NCI-H1105 treated with DMSO at 0.1 percent for 48 hours (cell line): ENCODE measurements at places on chromosomes 7 and 10.

DNA sequence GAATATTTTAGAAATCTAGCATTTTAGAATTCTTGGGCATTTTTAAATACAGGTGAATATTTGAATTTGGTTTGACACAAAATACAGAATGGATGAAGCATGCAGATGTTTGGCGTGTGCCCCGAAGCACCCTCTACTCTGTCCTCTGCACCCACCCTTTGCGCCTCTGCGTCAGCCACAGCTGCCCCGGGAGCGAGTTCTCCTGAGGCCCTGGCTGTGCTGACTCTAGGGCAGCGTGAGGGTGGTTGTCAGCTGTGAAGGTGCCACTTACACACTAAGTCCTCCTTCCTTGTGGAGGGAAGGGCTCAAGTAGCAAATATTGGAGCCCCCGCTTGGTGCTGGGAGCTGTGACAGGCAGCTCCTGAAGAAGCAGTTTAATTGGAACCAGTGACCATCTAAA, 48.4 kb downstream of the DAGLB start:
- no peak for DNase-seq

- DNase-seq, result no peak
Observed at GRCh38 chr7:112292162-112292561, 85.7 kb downstream of the ZNF277 start.

- DNase-seq, result peak; percentile 23
Observed at GRCh38 chr10:78620985-78621799, 447.6 kb upstream of the ZMIZ1 start.

GRCh38 chr7:142440906-142441411, 183.1 kb upstream of the PRSS58 start:
- DNase-seq, result no peak

DNA sequence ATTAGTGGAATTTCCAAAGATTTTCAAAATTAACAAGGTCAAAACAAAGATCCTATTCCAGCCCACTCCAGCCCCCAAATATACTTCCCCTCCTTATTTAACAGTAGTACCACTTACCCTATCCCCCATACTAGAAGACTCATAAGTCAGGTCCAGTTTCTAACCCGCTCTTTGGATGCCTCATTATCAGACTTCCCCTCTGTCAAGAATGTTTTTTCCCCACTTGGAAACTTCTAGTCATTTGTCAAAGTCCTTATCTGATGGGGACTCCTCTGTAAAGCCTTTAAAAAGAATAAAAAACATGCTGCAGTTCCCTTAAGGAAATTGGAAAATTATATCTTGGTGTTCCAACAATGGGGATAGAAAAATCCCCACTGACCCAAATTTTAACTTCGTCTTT, 70.1 kb downstream of the IMMP2L start:
- DNase-seq, result no peak

GRCh38 chr7:151859111-151859947, 17.6 kb downstream of the PRKAG2 start:
- DNase-seq, result no peak

DNA sequence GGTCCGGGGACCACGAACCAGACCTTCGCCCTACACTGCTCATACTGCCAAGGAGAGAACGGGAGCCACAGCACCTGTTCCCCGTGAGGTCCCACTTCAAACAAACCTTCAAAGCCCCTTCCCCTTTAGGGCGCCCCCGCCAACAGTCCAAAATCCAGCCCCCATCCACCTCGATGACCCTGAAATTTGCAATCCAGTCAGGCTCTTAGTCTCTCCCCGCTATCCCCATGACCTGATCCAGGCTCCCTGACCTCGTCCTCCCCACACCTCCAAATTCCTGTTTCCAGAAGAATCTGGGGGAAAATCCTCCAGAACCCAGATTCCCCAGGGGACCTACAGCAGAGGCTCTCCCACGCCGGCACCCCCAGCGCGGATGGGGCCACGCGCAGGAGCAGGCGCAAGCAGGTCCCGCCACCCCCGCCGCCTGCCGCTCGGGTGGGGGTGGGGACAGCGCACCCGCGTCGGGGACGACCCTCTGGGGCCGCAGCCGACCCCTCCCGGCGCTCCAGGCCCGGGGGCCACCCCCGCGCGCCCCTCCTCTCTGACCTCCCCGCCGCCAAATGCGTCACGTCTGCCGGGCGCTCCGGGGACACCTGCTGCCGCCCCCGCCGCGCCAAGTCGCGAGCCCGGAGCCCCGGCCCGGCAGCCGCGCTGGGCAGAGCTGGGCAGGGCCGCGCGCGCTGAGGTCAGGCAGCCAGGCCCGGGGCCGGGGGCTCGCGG, 753 bp downstream of the CAMK2B start:
- DNase-seq, result peak; percentile 18

DNA sequence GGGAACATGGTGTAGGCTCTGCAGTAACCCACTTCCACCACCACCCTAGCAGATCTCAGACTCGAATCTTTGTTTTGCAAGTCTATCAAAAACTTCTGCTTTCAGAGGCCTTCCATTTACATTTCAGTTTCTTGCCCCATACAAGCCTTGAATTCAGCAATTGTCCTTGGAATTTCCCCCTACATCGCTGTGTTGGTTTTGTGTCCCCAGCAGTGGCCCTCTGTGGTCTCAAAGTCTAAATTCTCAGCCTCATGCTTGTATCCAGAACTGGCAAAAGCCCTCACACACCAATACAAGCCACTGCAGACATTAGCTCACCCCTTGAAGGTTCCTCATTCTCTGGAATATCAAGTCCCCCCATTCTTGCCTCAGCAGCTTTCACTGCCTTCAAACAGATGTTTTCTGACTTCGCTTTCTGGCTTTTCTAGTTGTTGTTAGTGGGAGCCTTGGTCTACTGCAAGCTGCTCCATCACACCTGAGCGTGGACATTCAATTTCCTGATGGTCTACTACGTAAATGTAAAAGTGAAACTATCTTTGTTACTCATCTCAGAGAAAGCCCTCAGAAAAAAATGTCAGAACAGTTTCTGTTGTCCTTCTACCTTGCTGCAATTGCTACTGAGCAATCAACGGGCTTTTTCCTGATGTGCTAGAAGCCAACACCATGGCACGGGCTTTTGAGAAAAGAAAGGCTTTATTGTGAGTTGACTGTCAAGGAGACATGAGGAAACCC, 1.8 kb upstream of the NUB1 start:
- no peak for DNase-seq

DNA sequence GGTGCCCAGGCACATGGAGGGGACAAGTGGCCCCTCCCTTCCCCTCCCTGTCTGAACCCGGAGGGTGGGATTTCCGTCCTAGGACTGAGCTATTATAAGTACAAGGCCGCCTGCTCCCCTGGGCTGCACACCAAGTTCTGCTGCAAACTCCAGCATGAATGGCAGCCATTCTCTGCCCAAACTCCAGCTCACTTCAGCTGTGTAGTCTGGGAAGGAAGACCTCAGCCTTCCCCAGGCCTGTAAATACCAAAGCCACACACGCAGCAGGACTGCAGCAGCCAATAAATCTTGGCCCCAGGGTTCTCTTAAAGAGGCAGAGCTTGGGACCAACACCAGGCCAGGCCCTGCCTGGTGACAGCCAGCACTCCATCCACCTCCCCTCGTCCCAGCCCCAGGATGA, 291.3 kb upstream of the ZMIZ1 start:
- no peak for DNase-seq

- no peak for DNase-seq
Observed at GRCh38 chr7:127881564-127881963, 149.7 kb downstream of the LRRC4 start.

DNA sequence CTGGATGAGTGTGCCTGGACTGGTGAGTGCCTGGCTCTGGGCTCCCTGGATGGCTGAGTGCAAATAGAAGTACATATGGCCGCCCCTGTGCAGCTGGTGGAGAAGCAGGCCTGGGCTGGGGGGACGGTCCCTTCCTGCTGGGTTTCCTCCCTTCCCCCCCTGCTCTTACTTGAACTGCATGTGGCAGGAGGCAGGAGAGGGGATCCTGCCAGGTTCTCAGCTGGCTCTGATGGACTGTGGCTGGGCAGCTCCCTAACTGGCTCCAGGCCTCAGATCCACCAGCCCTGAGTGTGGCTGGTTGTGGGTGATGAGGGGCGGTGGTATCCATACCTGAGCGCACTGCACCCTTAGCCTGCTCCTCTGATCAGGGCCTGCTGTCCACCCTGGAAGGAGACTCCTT, 26.9 kb downstream of the ADCY1 start:
- no peak for DNase-seq

- DNase-seq, result no peak
Observed at GRCh38 chr10:43202657-43203447, 64.0 kb downstream of the RASGEF1A start.

- DNase-seq, result no peak
Observed at GRCh38 chr10:28734938-28735759, 57.8 kb downstream of the BAMBI start.

DNA sequence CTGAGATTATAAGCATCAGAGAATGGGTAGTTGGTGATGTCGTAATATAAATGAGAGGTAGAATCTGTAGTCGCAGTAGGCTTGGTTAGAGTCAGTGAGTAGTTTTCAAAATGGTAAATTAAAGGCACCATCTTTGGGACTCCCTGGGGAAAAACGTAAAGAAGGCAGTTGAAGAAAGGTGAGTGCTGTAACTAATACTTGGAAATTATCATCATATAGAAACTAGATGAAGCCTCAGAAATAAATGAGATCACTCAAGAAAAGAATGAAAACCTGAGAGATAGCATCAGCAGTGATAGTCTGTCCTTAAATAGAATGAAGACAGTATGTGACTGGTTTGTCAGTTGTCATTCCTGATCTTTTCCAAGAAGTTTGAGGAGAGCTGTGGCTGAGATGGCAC, 23.8 kb downstream of the PALS2 start:
- no peak for DNase-seq

DNA sequence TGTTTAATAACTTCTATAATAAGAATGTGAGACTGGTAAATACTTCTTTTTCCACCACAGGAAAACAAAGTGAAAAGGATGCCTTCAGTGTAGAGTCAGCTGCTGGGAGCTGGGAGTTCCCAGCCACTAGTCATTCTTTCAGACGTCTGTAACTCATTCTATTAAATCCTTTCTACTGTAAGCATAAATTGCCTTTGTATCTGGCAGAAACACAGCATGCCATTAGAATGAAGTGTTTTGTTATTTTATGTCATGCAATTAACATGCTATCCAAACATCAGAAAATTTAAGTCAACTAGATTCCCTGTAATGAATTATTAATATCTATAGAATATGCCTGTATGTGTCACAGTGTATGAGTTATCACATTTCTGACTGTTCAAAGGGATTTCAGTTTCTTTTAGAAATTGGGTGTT, 14.3 kb downstream of the BPGM start:
- DNase-seq, result no peak

DNA sequence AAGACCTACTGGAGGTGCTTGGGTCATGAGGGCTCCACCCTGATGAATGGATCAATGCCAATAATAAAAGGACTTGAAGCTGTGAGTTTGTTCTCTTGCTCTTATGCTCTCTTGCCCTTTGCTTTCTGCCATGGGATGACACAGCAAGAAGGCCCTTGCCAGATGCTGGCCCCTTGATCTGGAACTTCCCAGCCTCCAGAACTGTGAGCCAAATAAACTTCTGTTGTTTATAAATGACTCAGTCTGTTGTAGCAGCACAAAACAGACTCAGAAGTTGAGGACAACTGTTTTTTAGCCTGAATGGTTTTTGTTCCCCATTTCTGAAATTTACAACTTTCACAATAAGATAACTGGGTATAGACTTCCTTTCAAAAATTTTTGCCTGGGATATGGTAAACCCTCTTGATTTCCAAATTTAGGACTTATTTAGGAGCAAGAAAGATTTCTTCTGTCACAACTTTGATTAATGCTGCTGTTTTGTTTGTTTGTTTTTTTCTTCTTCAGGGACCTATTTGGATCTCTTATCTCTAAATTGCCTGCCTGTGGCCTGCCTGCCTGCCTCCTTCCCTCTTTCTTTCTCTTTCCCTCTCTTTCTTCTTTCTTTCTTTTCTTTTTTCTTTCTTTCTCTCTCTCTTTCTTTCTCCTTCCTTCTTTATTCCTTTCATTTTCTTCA, 12.1 kb downstream of the ENTPD1 start:
- no peak for DNase-seq

DNA sequence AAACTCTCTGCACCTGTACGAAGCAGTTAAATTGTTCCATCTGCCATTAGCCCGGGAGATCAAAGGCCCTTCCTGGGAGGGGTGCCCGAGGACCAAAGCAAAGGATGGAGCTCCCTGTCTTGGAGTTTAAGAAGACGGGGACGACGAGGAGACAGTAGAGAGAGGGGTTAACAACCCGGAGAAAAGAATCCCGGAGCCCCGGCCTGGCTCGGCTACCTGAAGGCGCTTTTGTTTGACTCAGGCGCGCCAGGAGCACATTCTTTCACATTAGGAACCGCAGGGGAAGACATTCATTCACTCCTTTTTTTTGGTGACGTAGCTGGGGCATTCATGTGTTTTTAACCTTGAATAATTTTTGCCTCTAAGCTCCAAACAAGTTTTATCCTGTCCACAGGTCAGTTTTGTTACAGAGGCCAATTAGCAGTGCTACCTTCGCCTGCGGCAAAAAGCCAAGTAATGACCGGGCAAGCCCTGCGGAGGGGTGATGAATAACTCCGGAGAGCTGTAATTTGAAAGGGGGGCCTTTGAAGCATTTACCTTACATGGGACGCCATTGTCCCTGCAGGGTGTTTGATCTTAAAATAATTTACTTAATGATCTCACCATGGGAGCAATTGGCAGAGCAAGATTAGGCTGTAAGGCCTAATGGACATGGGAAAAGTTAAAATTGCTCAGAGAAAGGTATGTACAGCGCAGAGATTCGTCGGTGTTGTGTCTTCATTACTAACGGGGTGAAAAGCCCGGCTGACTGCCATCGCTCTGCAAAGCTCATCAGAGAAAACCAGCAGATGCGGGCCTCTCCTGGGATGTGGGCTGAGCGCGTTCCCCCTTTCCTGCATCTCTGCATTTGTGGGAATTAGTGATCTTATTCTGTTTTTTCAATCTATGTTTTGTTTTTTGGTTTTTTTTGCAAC, 258.0 kb upstream of the SP4 start:
- DNase-seq, result no peak

DNA sequence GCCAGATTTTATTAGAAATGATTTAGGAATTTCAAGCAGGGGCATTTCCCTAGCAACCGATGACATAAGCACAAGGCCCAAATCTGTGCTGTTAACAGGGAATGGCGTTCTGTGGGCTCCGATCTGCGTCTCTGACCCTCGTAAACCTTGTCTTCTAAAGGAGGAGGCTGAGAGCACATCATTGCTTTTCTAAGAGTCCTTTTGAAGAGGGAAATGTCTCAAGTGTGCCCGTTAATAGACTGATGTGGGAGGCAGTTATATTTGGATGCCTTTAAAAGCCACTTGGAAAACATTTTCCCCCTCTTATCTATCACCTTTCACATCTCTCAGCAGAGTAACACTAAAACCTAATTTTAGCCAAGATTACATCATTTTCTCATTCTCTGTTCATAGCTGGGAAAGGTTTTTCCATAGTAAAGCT, 424.1 kb upstream of the GALNT17 start:
- DNase-seq, result no peak

DNA sequence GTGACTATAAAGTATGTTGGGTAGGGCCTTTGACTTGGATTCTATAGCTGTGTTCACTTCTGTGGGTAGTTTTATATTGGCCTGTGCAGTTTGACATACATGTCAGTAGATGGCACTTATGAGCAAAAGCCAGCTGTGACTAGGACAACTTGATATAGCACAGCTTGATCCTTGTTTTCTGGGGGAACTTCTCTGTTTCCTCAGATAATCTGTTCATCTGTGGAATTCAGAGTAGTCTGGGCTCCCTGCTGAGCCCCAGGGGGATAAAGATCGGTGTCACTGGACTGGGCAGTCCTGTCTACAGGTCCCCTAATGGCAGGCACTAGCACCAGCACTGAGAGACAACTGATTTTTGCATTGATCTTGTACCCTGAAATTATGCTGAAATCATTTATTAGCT, 25.4 kb downstream of the CYP2C9 start:
- DNase-seq, result peak; percentile 30

- no peak for DNase-seq
Observed at GRCh38 chr7:130901209-130901783, 167.3 kb upstream of the KLF14 start.

- DNase-seq, result no peak
Observed at GRCh38 chr10:126110489-126111180, 214.3 kb downstream of the FANK1 start.
